ENCODE measurements at places on chromosomes 13 and 19.
A peak's percentile ranks its signal among the peaks of the same experiment; 100 is the strongest.

DNA sequence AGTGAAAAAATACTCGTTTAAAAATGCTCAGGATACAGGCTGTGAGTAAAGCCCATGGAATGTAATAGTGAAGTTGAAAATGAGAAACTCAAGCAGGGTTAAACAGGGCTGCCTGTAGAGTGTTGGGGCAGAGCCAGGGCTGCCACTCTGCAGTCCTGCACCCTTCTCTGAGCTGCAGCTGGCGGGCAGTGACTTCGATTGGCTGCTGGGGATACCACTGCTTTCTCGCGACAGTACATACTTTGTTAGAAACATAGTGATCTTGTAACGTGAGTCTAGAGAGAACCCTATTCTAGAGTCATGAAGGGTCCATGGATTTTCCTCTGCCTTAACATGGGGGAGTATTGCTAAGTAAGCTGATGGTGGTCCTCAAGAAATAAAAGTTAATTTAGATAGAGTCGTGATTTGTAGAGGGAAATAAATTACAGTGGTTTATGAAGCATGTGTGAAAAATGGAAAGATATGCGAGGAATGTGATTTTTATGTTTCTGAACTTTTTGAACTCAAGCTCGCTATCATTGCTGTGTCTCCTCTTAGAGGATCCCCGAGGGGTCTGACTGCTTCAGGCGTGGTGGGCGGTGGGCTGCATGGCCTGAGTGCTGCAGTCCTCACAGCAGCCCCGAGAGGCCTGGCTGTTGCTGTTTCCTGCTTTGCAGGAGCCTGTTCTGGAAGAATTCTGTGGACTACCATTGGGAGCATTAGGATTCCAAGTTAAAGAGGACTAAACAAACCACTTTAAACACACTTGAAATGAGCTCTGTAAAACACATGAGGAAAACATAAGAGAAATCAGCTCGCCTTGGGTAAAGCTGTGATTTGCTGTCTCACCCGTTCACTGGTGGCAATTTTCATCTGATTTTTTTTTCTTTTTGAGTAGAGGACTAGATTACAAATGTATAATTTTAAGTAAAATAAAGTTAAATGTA, 95.7 kb downstream of the ARHGEF7 start:
- DNase-seq = no peak

GRCh38 chr13:70520275-70521036, 412.2 kb upstream of the KLHL1 start:
- DNase-seq = peak; percentile 27

GRCh38 chr19:48139053-48139452, 28.4 kb upstream of the PLA2G4C start:
- DNase-seq = no peak

DNA sequence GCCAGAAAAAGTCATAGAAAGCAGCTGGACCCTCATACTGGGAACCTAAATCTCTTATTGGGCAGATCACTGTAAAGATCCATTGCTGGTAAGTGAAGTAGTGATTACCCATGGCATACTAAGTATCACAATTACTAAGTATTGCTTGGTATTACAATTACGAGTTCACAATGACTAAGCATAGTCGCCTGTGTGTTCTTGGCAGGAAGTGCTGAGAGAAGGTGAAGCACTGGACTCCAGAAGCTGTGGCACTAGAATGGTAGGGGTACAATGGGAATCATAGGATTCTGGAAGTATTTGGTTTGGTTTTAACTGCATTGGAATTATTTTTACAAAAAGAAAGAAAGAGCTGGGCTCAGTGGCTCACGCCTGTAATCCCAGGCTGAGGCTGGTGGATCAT, 20.3 kb downstream of the LGALS16 start:
- no peak for DNase-seq

DNA sequence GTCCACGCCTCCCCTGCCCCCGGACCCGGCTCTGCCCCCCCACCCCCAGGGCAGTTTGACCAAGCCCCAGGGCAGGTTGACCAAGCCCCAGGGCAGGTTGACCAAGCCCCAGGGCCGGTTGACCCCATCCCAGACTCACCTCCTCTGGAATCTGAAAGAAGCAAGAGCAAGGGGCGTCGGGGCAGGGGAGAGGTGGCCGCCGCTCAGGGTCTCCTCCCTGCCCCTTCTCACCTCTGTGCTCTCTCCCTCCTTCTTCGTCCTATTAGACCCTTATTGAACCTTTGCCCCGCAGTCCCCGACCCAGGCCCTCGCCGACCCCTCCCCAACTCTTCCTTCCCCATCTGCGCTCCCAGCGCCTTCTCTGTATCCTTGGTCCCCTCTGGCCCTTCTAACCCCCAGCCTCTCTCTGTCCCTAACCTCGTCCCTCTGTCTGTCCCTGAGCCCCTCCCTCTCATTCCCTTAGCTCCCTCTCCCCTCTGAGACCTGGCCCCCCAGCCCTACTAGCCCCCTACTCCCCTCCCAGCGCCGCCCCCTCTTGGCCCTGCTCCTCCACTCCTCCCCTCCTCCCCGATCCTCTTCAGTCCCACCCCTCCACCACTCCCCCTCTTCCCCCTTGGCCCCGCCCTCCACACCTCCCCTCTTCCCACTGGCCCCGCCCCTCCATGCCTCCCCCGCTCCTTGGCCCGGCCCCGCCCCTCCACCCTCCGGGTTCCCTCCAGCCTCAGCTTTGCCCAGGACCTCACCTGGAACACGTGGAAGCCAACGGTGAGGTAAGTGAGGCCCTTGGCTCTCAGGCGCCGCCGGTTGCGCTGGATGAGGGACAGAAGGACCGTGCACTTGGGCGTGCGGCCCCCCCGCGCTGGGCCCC, 7.6 kb downstream of the CAPN12 start:
- DNase-seq = peak; percentile 96

- DNase-seq = no peak
These were observed 243.5 kb downstream of the TSHZ3 start for GRCh38 chr19:31105761-31106160.

- no peak for DNase-seq
These were observed 1.1 kb upstream of the ONECUT3 start for GRCh38 chr19:1752009-1752756.

GRCh38 chr19:29239213-29239776, 26.3 kb upstream of the UQCRFS1 start:
- no peak for DNase-seq

DNA sequence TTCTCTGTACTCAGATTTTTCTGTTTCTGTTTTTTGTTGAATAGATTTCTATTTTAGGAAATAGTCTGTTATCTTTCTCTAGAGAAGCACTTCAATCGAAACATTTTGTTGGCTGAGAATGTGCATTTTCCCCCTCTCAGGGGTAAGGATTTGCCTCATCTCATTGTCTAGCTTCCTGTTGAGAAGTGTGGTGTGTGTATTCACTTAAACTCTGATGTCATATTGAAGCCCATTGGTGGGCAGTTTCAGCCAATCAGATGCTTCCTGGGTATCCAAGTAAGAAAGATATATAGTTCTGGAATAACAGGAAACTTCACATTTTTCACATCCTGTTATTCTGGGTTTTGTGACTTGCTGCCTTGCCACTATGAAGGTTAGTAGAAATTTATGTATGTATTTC, 87.6 kb downstream of the ARHGEF7 start:
- DNase-seq = no peak

GRCh38 chr19:10116085-10116865, 3.4 kb downstream of the EIF3G start:
- DNase-seq = no peak

GRCh38 chr13:49669735-49670309, 21.5 kb downstream of the EBPL start:
- DNase-seq = peak; percentile 66

GRCh38 chr13:112861876-112862615, 107.0 kb upstream of the MCF2L start:
- DNase-seq = no peak

- no peak for DNase-seq
These were observed 16.3 kb upstream of the DNMT1 start for GRCh38 chr19:10211061-10211460.

GRCh38 chr19:813219-814151, 8.3 kb downstream of the PLPPR3 start:
- no peak for DNase-seq

GRCh38 chr19:38265921-38266429, 1.6 kb downstream of the SPINT2 start:
- DNase-seq = no peak

DNA sequence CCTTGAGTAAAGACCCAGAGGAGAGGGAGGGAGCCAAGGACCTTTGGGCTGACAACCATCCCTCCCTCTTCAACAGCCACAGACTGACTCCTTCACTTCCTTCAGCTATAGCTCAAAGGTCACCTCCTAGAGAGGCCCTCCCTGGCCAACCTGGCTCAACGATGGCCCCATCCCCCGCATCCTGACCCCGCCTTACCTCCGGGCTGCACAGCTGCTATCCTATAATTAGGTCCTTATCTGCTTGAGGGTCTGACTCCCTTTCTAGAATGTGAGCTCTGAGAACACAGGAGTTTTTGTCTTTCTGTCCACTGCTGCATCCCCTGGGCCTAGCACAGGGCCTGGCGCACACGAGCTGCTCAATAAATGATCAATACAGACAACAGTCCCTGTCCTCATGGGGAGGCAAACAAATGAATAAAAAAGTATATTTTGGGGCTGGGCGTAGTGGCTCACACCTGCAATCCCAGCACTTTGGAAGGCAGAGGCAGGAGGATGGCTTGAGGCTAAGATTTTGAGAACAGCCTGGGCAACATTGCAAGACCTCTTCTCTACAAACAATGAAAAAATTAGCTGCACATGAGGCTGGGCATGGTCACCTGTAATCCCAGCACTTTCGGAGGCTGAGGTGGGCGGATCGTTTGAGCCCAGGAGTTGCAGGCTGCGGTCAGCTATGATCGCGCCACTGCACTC, 6.6 kb upstream of the LGALS4 start:
- DNase-seq = peak; percentile 98

DNA sequence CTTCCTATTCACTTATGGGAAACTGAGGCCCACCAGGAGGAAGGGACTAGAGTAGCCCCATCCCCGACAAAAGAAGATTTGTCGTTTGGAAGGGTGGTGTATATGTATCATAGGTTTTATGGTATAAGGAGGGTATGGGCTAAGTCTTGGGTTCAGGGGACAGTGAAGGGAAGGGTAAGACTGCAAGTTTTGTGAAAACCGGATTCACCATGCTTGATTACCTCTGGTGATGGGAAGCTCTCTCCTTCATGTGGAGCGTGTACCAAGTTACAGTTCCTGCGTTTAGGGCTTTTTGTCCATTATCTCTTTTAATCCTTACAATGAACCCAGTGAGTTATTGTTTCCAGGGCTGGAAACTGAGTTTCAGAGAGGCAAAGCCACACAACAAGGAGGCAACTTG, 3.8 kb downstream of the VASP start:
- DNase-seq = no peak

- DNase-seq = no peak
These were observed 26.4 kb downstream of the CYSLTR2 start for GRCh38 chr13:48679941-48680680.

- DNase-seq = no peak
These were observed 177.9 kb downstream of the COL4A1 start for GRCh38 chr13:110129076-110129475.

DNA sequence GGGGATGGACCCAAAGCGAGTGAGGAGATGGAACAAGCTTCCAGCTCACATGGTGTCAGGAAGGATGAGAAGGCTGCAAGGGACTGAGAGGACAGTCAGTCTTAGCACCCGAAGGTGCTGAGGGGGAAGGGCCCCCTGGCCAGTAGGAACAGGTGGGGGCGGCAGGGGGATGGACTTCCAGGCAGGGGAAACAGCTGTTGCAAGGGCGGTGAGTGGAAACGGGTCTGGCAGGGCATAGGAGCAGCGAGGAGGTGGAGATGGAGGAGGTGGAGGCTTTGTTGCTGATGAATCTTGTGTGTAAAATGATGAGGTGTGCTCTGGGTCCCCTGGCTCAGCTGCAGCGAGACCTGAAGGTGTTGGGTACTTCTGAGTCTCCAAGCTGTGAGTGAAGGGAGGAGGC, 1.2 kb downstream of the MAP1S start:
- no peak for DNase-seq

DNA sequence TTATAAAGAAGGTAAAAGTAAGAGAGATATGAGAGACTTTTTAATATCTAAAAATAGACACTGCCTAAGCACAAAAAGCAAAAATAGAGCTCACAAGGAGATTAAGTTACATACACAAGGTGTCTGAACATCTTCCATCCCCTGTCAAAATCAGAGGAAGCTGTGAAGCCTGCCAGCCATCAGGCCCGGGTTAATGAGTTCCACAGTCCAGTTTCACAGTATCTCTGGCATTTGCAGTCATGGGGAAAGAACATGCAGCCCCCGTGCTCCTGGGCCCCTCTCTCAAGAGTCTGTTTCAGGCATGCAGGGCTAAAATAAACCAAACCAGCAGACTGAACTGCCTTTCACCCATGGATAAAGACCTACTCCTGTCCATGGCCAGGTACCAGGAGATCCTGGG, 79.2 kb downstream of the TBC1D4 start:
- peak; percentile 19 for DNase-seq

DNA sequence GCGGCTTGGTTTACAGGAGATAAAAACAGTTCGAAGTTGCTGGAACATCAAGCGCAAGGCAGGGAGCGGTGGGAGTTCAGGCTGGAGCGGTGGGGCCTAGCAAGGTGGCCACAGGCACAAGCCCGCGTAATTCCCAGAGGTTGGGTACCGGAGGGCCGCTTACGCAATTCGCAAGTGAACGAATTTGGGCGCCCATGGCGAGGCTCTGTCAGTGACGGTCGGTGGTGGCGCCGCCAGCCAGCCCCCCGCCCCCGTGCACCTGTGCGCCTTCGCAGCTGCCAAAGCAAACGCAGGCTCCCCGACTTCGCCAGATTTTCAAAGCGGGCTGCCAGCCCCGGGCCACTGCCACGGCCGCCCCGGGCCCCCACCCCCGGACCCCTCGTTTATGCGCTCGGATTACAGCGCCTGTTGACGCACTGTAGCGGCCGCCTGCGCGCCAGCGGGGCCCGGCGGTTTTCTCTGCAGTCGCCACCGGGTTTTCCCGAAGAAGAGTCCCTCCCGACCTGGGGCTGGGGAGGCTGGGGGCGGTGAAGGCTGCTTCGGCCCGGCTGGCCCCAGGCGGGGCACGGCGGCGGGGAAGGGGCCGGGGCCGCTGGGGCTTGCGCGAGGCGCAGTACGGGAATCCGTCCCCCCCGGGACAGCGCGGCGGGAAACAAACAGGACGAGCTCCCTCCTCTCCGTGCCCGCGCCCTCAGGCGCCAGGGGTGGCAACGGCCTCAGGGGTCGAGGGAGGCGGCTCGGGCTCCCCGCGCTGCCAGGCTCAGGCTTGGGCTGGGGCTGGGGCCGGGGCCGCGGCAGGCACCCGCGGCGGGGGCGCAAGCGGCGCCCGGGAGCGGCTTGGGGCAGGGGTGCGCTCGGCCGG, 709 bp downstream of the N4BP2L1 start:
- peak; percentile 22 for DNase-seq

Data from HuH-7 (cell line).